T-helper 2 cell treated with Interferon-gamma antibody and Interleukin-4, amounts not matched to agents 5 μg/mL and 100 μg/mL, for 36 hours (primary cell): ENCODE measurements at places on chromosomes 6 and 20.

DNA sequence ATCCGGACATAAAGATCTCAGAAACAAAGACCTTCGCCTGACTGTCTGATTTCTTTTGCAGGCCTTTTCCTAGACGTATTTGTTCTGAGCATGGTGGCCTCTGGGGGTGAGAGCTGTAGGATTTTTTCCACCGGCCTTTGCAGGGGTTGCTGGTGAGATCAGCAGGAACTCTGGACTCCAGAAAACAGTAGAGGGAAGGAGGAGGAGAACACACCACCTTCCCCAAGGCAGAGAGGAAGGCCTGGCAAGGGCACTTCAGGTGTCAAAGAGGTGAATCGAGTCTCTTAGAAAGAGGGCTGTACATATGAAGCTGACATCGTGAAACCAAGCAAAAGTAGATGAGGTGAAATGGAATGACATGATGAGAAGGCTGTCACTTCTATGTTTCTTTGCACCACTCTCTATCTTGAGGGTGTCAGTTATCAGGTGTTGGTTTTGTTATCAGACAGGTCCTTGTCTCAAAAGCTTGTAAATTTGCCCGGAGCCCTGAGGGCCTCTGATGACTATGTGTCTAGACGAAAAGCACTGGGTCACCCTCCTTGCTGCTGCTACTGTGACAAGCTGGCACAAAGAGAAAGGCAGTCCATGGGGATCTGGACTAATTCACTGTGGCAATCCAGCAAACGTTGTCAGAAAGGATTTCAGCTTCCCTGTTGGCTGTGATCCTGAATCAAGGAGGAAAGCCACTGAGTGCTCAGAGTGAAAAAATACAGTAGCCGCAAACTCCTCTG is 91.3 kb upstream of the MAP3K7 start:
- no peak for DNase-seq

DNA sequence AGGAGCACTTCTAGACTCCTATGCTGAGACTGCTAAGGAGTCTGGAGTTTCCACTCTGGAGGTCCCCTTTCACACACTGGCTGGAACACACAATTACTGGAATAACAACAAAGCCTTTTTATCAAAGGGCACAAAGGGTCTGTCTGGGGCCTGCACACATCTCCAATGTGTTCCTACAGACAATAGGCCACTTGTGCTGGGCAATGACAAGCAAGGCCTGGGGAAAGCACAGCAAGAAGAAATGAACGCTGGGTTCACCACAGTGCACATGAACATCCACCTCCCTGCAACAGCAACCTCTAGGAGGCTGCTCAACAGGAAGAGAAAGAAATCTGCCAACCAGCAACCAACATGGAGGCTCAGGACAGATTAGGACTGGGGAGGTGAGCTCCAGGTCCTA is 43.9 kb downstream of the TRPC4AP start:
- no peak for DNase-seq

DNA sequence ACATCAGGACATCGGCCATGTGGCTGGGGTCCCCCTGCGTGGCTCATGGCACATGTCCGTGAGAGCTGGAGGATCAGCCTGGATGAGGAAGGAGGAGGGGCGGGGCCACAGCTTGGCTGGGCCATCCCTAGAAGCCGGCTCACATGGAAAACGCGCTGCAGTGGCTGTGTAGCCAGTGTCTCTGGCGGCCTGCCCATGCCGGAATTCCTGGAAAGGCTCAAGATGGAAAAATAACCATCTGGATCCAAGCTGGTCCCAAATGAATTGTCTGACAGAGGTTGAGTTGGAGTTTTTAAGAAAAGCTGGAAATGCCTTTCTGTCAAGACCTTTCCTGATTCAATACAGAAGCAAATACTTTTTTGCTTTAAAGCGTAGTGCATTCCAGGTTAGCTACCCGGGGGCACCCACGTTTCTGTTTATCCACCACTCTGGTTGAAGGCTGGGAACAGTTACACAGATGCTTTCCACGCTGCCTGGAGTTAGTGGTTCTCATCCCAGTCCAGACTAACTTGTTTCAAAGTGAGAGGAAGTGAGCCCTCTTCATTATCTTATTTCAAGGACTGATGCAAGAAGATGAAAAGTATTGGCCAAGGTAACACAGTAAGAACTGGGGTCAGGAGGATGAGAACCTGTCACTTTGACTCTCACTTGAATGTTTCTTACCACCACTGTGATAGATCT is 99.0 kb downstream of the GMPR start:
- DNase-seq: no peak

GRCh38 chr20:33521461-33521860 is 31.6 kb downstream of the CBFA2T2 start:
- DNase-seq: no peak
